ENCODE measurements at places on chromosomes 3 and 15. TPM values are rescaled to one million over a fixed set of nuclear protein-coding genes. Genes with fewer than 3 reads are reported as not detected.

GRCh38 chr3:158103887-158104327, 2.3 kb downstream of the SHOX2 start:
- no peak for DNase-seq

IL17RC gene
- total RNA-seq: 21.2 TPM

- DNase-seq: no peak
These were observed 8.6 kb upstream of the SKIC8 start for GRCh38 chr15:78307976-78308375.

HPS3 gene
- 19.5 TPM for total RNA-seq

DNA sequence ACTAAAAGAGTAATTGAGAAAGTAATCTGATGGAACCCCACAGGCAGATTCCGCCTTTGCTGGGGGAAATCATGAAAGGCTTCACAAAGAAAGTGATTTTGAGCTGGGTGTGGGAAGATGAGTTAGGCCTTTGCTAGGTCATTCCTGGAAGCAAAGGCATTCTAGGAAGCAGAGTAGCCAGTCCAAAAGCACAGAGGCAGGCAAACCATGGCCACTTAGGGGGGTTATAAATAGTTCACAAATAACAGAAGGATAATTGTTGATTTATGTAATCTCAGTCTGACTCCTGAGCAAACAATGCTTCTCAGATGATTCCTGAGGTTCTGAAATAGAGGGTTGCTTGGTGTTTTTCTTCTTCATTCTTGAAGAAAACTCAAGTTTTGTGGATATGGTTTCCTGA, 576.3 kb downstream of the NTRK3 start:
- no peak for DNase-seq

DNA sequence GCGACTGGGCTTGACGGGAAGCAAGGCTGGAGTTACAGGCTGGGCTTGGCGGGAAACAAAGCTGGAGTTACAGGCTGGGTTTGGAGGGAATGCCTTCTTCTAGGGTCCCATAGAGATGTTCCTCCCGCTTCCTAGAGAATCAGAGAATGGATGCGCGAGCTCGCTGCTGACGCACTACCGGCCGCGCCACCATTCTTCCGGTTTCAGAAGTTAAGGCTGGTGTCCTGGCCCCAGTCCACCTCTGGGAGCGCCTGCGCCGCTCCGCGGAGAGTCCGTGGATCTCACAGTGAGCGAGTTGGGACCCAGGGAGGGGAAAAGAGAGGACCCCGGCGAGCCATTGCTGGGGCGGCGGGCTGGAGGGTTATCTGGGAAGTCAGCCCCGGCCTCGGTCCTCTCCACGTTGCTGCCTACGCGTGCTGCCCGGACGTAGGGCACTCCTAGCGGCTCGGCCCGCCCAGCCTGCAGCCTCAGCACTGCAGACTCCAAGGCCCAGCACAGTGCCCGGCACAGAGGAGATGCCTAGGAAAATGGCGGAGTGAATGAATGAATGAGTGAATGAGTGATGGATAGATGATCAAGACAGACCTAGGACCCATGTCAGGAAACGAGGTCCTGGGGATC, at the start of gene ZNF502:
TSS of gene ZNF502 (plus strand) at position 206 of the 621 bp plus-strand sequence. CDS start 7,602 bp downstream, outside the sequence.
- peak; percentile 93 for DNase-seq

POTEB3 gene
- total RNA-seq: not detected

GOLGA8S gene
- 0.08 TPM for total RNA-seq

DNA sequence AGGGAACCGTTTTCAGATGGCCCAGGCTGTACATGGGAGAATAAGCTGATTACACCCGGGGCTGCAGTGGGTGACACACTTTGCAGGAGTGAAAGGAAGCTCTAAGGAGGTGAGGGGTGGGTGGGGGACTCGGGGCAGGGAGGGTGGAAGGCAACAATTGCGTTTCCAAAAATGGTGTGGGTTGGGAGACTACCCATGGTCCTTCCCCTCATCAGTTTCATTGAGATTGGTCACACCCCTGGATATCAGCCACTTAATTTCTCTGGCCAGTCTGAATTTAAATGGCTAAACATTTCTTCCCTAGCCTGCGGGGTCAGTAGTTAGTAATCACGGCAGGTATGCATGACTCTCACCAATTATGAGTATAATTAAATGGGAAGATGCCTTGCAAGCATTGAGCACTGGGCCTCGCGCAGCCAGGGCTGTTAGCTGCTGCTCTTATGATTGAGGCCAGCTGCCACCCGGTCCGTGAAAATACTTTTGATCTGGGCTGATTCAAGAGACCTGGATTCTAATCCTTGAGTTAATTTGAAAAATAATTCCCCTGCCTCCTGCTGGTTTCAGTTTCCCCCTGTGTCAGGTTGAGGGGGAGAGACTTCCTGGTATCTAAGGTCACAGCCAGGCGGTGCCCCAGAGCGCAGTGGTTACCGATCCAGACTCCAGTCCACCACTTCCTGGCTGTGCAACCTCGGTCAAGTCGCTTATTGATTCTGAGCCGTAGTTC, 23.3 kb downstream of the SLC6A6 start:
- DNase-seq: no peak

GRCh38 chr15:36778531-36778930, 199.1 kb downstream of the CDIN1 start:
- no peak for DNase-seq

TIGIT gene
- 0.37 TPM for total RNA-seq

DNA sequence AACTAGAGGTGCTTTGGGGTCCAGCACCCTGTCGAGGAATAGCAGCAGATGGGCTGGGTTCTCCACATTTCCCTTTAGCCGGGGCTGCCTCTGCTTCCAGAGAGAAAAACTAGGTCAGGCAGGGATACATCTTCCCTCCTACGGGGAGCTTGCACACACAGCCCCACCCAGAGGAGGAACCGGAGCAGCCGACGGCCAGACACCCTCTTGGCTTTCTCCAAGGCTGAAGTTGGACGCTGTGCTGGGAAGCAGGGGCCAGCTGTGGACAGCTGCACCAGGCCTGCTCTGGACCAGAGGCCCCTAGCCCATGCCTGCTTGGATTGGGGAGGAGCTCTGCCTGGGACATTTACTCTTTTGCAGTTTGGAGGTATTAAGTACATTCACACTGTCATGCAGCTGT, 44.7 kb upstream of the NR2C2 start:
- peak; percentile 47 for DNase-seq

MINAR1 gene
- total RNA-seq: 0.35 TPM

DNA sequence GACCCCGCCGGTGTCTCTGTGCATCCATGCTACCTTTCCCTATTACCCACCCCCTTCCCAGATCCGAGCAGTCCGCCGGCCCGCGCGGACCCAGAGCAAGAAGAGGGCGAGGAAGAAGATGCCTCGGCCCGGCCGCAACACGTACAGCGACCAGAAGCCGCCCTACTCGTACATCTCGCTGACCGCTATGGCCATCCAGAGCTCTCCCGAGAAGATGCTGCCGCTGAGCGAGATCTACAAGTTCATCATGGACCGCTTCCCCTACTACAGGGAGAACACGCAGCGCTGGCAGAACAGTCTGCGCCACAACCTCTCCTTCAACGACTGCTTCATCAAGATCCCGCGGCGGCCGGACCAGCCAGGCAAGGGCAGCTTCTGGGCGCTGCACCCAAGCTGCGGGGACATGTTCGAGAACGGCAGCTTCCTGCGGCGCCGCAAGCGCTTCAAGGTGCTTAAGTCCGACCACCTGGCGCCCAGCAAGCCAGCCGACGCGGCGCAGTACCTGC, 788 bp downstream of the FOXB1 start:
- DNase-seq: no peak

DNA sequence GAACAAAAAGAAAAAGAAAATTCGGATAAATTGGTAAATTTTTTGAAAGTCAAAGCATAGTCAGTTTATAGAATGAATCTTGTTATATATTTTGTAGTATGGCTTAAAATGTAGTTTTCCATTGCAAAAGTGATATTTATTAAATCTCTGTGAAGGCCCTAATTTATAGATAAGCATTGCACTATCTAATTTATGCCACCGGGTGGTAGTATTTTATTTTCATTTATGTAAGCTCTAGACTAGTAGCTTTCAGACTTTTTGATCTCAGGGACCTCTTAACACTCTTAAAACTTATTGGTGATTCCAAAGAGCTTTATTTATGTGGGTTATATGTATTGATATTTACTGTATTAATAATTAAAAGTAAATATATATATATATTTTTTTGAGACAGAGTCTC, 133.9 kb upstream of the LRRFIP2 start:
- DNase-seq: no peak

DNA sequence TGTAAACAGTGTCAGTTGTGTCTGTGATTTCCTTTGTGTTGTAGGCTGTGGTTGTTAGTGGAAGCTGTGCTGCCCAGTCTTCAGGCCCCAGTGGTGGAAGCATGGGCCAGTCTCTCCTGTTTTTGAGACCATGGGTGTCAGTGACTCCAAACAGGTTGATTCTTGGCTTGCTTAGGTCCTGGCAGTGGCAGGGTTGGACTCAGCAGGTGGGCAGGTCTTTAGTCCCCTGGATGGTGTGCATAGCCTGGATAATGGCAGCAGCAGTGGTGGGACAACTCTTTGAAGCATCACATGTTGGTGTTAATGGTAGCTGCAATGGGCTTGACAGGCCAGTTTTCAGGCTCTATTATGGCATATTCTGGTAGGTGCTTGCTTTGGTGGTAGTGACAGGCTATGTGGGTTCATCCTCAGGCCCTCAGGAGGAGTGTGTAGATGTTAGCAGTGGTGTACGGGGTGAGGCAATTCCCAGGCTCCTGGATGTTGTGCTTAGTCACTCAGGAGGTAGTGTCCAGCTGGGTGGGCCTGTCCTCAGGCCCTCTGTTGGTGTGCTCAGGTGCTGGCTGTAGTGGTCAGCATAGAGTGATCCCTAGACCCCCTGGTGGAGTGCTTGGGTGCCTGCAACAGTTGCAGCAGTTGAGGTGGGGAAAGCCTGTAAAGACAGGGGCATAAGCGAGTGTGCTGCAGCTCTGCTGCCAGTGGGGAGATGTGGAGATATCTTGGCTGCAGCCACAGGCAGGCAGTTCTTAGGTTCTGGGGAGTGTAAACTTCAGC, 596.7 kb downstream of the PDCD6IP start:
- no peak for DNase-seq

GRCh38 chr3:67509471-67510075, 144.8 kb downstream of the SUCLG2 start:
- no peak for DNase-seq

C3orf33 gene
- 2.4 TPM for total RNA-seq

FOXL2 gene
- 0.07 TPM for total RNA-seq

- no peak for DNase-seq
These were observed 67.3 kb downstream of the PPARG start for GRCh38 chr3:12356175-12356574.

DNA sequence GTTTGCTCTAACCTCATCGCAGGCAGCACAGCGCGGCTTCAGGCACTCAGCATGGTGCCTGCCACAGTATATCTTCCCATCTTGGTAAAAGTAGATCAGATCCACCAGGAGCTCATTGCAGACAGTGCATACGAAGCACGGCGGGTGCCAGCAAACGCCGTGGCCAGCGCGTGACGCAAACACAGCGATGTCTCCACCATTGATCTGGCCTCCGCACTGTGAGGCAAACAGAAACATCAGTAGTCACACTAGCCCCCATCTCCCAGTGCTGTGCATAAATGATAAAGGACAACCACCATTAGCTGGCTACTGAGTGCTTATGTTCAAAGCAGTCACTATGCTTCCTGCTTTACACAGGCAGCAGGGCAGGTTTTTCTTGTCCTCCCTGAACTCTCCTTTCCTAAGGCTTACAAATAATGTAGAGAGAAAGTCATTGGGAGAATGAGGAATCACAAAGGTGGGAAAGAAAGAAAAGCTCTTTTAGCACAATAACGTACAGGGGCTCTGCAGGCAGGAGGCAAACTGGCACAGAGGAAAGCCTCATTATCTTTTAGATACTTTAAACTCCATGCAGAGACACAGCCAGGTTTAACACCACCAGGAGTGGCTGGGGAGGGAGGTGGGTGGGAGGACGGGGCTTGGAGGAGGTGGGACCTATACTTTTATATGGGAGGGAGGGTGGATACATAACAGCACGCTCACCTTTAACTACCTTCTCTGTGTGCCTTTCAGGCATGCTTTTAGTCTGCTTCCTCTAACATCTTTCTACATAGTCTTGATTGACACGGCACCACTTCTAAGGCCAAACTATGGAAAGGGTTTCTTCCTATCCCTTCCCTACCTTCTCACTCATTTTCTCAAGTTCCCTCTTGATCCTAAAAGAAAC, 67.9 kb downstream of the PRICKLE2 start:
- DNase-seq: peak; percentile 59

- peak; percentile 89 for DNase-seq
These were observed 29.7 kb upstream of the KLF13 start for GRCh38 chr15:31296646-31297574.

- no peak for DNase-seq
These were observed 252.8 kb downstream of the VPS13C start for GRCh38 chr15:61807281-61807929.

GRCh38 chr3:122934251-122934650, 93.3 kb downstream of the SEMA5B start:
- DNase-seq: no peak

GRCh38 chr3:114308830-114309229, 15.0 kb downstream of the TIGIT start:
- DNase-seq: no peak

DNA sequence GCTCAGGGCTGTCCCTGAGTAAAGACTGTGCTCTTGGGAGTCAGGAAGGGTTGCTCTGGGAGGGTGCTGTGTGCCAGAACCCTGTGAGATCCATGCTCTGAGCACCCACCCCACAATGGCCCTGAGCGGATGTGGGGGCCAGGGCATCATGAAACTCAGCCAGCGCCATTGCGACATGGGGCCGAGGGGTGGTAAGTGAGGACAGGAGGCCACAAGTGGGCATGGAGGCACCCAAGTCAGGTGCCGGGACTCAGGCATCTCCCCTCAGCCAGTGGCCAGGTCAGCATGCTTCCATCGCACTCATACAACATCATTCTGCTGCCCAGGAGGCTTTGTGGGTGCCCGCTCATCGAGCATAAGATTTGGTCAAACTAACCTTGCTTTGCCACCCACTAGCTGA, 19.6 kb downstream of the ATP2B2 start:
- no peak for DNase-seq

- no peak for DNase-seq
These were observed 581.6 kb downstream of the FHIT start for GRCh38 chr3:60669636-60670035.

CPA3 gene
- total RNA-seq: 12.3 TPM

- no peak for DNase-seq
These were observed 23.8 kb upstream of the SIAH2 start for GRCh38 chr3:150786791-150787190.

LARP6 gene
- 3.5 TPM for total RNA-seq

SLC24A5 gene
- not detected for total RNA-seq

DNA sequence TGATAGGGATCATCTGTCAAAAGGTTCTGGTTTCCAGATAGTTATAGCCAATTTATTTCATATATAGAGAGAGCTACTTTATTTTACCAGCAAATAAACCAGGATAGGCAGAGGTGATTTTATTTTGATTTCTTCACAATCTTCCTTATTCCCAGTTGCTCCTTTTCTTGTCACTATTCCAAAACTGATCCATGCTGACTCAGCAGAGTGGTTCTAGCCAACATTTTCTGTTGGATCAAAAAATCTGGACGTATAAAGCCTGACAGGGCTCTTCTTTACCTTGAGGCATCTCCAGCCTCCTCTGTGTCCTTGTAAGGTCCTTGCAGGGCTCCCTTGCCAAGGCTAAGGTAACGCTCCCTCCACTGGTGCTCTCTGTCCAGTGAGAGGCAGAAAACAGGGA, 15.8 kb downstream of the HDC start:
- no peak for DNase-seq

GRCh38 chr3:110015231-110015963, 678.1 kb upstream of the DPPA4 start:
- no peak for DNase-seq

MAPK6 gene
- total RNA-seq: 47.5 TPM

RGMA gene
- total RNA-seq: 4.2 TPM

C2CD4B gene
- 5.4 TPM for total RNA-seq

BCHE gene
- total RNA-seq: 5.4 TPM
